ENCODE measurements at places on chromosomes 16 and 17.

DNA sequence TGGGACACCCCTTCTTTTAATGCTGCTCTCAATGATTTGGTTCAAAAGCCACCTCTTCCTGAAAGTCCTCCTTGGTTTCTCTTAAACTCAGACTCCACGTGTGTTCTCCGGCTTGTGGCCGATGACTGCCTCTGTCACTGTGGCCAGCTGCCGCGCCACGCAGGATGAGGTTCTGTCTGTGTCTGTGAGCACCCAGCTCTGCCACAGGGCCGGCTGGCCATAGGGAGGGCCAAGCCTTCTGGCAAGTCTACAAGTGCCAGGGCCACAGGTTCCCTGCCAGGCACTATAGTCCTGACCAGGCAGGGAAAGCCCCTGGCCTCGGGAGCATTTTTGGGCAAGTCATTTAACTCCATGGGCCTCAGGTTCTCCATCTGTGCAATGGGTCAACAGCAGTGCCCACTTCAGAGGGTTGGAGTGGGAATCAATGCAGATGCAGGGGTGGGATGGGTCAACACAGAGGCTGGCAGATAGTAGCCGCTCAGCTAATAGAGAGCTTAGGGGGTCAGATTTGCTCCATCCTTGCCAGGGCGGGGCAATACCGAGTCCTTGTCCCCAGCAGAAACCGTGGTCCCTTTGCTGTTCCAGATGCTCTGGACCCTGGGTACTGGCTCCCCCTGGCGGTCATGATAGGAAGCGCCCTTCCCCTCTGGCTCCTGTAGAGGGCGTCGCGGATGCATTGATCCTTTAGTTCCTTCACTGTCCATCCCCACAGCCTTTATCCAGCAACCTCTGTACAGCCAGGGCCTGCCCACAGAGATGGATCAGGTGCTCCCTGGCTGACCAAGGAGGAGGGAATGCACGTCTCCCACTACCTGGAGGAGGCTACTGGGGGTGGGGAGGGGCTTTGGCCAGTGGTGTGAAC lies 19.3 kb upstream of the ADGRG3 start:
- peak; percentile 72 for DNase-seq

DNA sequence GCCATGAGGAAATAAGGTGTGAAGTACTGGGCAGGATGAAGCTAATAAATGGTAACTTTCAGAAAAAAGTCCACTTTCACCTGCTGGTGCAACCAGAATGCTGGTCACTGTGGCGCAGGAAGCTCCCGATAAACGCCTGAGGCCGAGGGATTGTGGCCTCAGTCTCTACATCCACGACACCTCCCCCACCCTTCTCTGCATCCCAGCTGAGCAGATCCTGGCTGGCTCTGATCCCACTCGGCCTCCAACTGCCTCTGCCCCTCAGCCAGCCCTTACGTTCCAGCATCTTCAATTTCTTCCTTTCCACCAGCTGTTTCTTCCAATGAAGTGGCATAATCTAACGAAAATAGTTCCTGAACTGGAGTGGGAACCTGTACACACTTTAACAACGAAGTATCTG lies 49.5 kb downstream of the COX4I1 start:
- no peak for DNase-seq

GRCh38 chr16:15874745-15875314 lies 13.6 kb downstream of the CEP20 start:
- DNase-seq = no peak

DNA sequence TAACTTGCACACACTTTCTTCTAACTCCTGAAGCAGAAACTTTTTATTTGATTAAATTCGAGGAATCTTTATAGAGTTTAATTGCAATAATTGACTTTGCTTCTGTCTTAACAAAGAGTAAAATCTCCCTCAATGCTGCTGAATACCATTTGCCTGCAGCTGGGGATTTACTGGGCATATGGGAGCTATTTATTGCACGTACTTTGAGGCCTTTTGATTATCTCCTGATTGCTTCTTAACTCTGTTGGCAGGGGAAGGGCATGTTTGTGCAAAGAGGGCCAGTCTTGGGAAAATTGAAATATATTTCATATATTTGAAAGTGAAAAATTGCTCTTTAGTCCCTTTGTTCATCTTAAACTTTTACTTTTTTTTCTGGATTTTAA lies 156.8 kb upstream of the CHMP6 start:
- no peak for DNase-seq

DNA sequence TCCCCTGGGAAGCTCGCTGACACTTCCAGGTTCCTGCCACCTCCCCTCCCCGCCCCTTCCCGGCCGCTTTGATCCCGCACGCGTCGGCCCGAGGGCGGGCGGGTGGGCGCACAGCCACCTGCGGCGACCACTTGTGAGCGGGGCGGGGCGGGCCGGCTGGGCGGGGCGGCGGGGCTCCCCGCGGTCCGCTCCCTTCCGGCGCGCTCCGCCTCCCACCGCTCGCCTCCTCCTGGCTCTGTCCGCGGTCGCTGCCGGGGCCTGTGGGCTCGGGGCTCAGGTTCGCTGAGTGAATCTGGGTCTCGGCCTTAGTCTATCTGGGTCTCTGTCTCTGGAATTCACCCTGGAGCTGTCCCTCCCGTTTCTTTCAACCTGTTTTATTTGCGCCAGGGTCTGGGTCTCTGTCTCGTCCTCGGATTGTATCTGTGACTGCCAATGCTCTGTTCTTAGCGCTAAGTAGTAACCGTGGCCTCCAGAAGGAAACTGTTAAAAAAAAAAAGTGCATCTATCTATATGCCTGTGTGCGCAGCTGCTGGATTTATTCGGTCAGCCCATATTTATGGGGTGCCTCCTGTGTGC lies 2.7 kb upstream of the HES7 start:
- DNase-seq = no peak

- no peak for DNase-seq
Measured at GRCh38 chr17:44049294-44050060, 17.0 kb downstream of the LSM12 start.

DNA sequence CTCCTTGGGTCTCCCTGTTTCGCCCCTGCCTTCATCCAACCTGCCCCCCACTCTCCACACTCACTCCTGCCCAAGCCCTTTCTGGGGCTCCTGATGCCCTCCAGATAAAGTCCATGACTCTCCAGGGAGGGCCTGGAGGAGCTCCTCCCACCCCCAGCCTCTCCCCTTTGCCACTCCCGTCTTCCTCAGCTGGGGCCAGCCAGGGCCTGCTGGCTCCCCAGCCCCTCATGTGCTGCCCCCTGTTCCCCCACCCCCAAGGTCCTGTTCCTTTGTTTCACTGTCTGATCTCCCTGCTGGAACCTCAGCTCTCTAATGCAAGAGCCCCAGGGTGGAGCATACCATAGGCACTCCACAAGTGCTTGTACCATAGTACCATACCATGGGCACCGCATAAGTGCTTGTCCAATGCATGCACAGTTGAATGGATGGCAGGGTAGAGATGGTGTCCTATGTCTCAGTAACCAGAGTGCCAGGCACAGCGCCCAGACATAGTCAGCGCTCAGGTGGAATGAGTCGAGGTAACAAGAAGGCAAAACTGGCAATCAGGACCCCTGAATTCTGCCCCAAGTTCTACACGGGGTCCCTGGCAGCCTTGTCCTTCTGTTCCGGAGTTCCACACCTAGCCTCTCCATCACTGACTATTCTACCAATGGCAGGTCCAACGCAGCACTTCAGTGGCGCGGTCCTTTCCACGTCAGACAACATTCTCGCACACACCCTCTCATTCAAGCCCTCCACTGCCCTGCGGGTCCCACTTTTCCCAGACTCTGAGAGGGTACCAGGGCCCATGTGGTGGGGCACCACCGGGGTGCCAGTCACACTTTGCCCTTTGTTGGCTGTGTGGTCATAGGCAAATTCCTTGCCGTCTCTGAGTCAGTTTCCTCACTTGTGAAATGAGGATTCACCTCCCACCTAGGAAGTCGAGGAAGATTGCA lies 1.4 kb downstream of the PLCD3 start:
- DNase-seq = no peak

- DNase-seq = no peak
Measured at GRCh38 chr16:11169641-11170040, 86.4 kb downstream of the SOCS1 start.

GRCh38 chr16:85673529-85674417 lies 15.0 kb downstream of the GINS2 start:
- DNase-seq = no peak

DNA sequence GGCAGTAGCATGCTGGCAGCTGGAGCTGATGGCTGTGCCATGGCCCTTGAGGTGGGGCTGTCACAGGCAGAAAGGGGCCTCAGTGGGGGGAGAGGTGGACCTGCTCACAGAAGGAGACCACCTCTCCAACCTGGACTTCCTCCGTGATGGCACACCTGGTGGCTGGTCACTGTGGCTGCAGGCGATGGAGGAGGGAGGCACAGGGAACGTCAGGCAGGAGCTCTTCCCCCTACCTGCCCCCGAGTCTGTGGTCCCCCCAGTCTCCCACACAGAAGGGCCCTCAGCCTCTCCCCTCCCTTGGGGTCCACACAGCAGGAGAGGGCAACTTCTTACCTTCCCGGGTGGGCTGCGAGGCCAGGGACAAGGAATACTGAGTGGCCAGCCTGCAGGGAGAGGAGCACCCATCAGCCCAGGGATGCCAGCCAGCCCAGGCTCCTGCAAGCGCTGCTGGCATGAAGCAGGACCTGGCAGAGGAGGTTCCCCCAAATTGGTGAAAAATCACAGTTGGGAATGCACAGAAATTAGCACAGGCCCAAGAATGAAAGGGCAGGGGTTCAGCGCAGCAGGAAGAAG lies 96.5 kb downstream of the GOSR1 start:
- no peak for DNase-seq

DNA sequence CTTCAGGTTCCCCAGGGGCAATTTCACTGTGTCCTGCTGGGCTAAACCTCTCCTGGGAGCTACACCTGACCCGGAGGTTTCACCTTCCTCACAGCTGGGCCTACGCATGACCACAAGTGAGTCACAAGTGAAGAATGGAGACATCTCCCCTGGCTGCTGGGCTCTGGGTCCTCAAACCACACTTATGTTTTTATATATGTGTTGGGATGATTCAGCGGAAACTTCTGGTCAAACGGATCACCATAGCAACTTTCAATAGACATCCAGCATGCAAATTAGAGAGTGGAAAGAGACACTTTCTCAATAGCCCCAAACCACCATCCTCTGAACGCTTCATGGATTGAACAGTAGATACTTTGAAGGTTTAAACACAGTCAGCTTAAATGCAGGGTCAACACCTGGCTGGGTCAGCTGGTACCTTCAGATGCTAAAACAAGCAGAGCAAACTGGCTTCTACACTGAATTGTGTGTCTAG lies 28.0 kb upstream of the MAF start:
- DNase-seq = peak; percentile 1

DNA sequence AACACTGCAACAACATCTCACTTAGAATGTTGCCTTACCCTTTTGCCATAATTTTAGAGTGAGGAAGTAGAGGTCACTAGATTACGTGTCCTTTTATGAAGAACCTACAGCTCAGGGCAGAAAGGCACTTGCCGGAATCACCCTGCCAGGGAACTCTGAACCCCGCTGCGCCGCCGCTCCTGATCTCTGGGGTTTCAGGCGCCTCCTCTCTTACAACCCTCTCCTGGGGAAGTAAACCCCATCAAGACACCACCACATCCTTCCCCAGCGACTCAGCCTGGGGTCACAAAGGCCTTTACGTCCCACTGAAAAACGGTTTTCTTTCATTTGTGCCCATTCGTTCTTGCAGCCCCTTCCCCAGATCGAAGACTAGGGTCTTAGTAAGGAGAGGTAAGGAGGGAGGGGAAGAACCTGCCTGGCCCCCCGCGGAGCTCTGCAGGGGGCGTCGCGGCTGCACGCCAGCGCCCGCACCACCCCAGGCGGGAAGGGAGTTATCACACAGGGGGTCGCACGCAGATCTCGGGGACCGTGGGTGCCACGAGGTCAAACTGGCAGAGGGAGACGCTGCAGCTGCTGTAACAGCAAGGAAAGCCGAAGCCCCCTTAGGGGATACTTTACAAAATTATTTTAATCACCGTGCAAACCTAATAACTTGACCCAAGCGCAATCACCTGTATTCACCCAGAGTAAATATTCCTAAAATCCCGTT lies 1.0 kb upstream of the HLF start:
- DNase-seq = no peak

DNA sequence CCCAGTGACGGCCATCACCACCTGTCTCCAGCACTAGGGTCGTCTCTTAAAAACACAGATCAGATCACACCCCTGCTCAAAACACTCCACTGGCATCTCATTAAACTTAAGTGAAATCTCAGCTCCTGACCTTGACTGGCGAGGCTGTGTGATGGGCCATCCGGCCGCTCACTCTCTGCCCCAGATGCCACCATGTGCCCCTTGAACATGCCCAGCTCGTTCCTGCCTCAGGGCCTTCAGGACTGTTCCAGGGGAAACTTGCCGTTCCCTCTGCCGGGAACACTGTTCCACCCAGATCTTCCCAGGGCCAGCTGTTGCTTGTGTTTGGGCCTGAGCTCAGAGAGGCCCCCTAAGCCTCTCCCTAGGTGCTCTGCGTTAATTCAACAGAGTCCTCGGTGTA lies 39.4 kb downstream of the RPH3AL start:
- DNase-seq = no peak

DNA sequence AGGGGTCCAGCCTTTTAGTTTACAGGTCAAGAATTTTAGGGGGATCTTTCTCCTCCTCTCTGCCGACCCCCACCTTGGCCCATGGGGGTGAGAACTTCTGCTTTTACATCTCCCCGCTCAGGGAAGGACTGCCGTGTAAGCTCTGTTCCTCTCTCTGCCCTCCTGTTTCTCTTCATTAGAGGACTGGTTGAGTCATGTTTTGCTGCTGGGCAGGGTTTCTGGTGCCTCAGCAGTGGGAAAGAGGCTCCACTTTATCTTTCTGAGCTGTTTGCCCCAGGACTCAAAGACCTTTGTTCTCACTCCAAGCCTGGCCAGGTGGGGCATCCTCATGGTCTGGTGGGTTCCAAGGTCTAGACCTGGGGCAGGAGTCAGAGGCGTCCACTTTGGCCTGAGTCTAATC lies 93.0 kb downstream of the UTP18 start:
- no peak for DNase-seq

DNA sequence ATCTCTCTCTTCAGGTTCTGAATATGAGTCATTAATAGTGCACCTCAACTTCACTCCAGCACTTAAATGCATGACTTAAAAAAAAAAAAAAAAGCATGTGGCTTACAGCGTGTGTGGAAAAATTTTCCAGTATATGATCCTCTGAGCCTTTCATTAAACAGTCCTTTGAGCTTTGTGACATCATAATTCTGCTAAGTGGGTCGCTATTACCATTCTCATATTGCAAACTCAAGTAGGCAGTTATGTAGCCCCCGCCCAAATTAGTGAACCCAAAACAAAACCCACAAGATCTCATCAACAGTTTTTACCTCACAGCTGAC lies 672 bp downstream of the CMTR2 start:
- no peak for DNase-seq

GRCh38 chr17:40452216-40452787 lies 9.1 kb downstream of the IGFBP4 start:
- DNase-seq = no peak
